ENCODE measurements at places on chromosomes 7 and 10.

DNA sequence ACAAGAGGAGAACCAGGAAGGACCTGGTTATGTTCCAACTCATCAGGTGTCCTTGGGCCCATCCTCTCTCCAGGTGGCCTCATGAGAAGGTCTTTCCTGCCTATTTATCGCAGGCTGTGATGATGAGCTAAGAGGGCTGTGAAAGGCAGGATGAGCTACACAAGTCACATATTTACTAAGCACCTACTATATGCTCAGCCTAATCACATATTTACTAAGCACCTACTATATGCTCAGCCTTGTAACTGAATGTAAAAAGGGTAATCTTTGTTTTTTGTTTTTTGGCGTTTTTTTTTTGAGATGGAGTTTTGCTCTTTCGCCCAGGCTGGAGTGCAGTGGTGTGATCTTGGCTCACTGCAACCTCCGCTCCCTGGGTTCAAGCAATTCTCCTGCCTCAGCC is 44.2 kb upstream of the NPFFR1 start:
- no peak for DNase-seq

DNA sequence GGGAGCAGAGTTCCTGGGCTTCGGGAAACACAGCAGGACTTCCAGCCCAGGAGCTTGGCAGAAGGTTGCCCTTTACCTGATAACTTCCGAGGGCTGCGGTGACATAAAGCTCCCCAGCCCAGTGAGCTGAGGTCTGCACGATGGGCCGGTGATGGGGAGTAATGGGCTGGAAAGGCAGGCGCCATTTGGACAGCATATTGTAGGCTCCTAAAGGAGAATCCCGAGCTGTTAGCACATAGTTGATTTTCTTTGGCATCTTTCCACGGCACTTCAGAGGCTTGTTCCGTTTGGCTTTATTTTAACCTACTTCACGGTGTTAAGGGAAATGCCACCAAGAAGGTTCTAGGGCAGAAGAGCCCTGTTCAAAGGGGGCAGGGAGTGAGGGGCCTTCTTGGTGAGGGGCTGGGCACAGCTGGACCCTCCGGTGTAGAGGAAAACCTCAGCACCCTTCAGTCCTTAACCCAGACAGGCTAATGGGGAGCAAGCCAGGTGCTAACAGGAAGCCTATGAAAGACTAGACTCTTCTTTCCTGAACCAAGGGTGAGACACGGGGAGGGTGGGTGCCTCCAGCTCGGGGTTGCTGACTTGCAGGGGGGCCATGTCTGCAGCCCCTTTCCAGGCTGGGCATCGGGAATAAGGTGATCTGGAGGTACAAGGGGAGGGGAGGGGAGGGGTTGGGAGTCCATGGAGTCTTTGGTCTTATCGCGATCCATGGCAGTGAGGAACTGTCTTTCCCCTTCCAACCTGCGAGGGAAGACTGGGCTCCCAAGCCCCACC is 347.7 kb downstream of the GLRX3 start:
- no peak for DNase-seq

DNA sequence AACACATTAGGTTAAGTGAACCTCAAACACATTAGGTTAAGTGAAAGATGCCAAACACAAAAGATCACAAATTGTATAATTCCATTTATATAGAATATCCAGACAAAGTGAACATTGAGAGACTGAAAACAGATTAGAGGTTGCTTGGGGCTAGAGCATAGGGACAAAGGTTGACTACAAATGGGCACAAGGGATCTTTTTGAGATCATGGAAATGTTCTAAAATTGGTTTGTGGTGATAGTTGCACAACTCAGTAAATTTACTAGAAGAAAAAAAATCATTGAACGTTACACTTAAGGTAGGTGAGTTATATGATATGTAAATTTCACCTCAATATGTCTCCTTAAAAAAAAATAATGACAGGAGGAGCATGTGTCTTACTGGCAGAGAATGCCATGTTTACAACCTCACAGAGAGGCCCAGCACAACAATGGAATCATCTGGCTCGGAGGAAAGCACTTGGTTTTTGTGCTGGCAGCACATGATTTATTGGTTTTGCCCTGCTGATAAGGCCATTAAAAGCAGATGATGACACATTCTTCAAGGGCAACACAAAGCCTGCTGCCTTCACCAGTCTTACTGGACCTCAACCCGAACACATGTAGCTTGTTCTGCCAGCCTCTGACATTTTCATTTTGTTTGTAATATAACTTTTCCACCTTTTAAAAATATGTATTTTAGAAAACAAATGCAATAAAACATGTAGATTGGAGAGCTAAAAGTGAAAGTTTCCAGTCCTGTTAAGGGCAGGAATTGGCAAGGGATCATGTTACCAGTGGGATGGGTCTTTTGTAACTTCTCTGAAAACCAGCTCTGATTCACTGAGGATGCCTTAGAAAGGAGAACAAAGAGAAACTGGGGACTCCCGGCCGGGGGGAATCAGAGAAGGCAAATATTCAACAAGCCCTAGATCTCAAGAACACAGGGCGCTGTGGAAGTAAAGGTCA is 11.9 kb upstream of the LMOD2 start:
- peak; percentile 85 for DNase-seq

DNA sequence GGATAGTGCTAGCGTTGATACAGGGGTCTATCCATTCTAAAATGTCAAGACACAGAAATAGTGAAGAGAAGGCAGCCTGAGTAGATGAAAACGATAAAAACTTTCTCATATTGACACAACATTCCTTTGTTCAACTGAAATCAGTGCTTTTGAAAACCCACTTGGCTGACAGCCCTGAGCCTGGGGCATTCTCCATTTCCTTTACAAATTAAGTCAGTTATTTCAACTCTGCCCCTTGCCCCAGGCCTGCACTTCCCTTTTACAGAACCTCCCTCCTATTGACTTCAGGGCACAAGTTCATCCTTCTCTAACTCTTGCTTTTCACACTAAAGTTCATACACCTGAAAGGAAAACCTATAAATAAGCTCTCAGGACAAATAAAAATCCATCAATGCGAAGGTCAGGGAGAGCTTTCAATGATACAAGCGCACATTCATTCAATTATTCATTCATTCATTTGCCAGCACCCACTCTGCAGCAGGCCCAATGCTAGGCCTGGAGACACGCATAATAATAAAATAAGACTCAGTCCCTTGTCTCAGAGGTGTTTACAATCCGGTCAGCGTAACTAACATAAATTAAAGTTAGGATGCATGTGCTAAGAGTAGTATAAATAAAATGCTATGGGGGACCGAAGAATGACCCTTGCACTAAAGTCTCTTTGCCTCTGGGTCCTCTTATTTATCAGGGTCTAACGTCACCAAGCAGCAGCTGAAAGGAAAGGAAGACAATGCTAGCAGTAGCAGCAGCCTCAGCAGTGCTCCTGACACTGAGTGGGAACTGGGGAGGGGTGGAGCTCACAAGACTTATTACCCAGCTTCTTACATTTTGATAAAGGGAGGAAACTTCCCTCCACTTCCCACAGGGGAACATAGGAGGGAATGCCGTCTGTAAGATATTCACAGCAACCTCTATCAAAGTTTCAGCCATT is 134.8 kb downstream of the PDE1C start:
- no peak for DNase-seq
